ENCODE measurements at places on chromosomes 7 and 10.

DNA sequence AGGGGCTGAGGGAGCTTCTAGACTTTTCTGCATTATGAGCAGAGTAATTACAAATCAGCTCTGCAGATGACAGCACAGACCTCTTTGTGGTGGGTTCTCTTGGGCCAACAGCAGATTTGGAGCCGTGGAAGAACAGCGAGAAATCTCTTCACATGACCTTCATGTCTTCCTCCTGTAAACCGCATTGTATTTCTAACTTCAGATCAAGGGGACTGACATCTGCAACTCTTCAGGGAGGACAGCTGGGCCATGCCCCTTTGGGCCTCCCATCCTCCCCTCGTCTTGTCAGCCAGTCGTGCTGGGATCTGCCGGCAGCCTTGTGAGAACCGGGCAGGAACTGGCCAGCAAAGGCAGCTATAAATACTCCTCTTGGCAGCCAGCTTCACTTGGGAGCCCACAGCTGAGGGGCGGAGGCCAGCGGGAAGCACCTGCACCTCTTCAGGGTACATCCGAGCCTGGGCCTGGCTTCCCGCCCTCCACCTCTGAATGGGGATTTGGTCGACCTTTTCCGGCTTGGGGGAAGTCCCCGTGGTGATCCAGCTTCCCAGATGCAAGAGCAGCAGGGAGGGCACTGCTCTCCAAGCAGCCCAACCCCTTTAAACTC is 54.7 kb downstream of the STEAP1B start:
- no peaks in the 10 kb centered on the region for H3K4me1 ChIP-seq
- no peaks in the 10 kb centered on the region for H3K36me3 ChIP-seq
- H3K27me3 ChIP-seq = no peaks in the 10 kb centered on the region
- no peak for DNase-seq

- peak; percentile 82 for DNase-seq
- H3K36me3 ChIP-seq = no peaks in the 10 kb centered on the region
- peak overlapping the region; percentile 93 for H3K4me3 ChIP-seq
- no peak overlapping the region for H3K27ac ChIP-seq
- no peaks in the 10 kb centered on the region for H3K27me3 ChIP-seq
Observed at GRCh38 chr7:2843711-2844152, 376 bp downstream of the GNA12 start.

DNA sequence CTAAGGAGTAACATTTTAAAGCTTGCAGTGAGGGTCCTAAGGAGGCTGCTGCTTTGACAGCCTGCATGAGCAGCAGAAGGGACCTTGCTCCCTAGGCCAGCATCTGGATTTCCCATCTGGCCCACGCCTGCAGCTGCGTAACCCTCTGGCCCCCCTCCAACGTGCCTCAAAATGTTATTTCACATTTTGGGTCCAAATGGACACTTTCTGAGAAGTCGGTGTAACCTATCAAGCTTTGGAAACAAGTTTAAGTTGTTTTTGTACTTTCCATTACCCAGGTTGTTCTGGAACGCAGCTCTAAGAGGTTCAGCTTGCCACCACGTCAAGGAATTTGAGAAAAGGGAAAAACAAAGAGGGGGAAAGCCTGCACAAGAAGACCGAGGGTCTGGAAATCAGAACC is 338.3 kb downstream of the KCNMA1 start:
- H3K4me3 ChIP-seq = no peak overlapping the region
- H3K36me3 ChIP-seq = no peaks in the 10 kb centered on the region
- peaks cover 31% of the 10 kb centered on the region for H3K4me1 ChIP-seq
- DNase-seq = no peak
- no peaks in the 10 kb centered on the region for H3K27me3 ChIP-seq

- no peak overlapping the region for H3K4me3 ChIP-seq
- H3K27me3 ChIP-seq = no peaks in the 10 kb centered on the region
- peak; percentile 61 for DNase-seq
Observed at GRCh38 chr10:43653746-43654145, 5.1 kb upstream of the ZNF32 start.

DNA sequence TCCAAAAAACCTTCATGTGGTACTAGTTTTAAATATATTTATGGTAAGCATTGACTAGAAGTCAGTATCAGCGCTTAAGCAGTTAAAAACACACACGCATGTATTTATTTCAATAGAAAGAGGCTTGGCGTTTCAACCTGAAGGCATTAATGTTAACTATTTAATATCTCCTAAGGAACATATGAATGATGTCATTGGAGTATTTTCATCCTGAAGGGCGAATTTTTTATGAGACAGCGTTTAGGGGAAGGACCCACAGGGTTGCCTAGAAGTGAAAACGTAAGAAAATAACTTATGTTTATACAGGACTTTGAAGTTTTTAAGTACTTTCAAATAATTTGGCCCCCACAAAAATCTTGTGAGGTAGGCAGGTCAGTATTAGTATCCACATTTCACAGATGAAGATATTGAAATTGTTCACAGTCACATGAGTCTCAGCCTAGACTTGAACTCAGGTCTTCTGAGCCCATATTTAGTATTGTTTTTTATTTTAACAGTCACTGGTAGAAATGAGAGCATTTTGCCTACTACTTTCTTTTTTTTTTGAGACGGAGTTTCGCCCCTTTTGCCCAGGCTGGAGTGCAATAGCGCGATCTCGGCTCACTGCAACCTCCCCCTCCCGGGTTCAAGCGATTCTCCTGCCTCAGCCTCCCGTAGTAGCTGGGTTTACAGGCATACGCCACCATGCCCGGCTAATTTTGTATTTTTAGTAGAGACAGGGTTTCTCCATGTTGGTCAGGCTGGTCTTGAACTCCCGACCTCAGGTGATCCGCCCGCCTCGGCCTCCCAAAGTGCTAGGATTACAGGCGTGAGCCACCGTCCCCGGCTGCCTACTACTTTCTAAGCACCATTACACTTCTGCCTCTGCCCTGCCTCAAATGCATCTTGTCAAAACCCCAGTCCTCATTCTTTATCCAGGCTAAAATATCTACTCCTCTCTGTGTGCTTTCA is 1.8 kb downstream of the SLK start:
- H3K4me1 ChIP-seq = peaks cover 18% of the 10 kb centered on the region
- H3K4me3 ChIP-seq = peak overlapping the region; percentile 100
- no peaks in the 10 kb centered on the region for H3K27me3 ChIP-seq

GRCh38 chr10:1540144-1540543 is 197.2 kb downstream of the ADARB2 start:
- H3K36me3 ChIP-seq = no peaks in the 10 kb centered on the region
- H3K27ac ChIP-seq = no peak overlapping the region
- no peak overlapping the region for H3K4me3 ChIP-seq

DNA sequence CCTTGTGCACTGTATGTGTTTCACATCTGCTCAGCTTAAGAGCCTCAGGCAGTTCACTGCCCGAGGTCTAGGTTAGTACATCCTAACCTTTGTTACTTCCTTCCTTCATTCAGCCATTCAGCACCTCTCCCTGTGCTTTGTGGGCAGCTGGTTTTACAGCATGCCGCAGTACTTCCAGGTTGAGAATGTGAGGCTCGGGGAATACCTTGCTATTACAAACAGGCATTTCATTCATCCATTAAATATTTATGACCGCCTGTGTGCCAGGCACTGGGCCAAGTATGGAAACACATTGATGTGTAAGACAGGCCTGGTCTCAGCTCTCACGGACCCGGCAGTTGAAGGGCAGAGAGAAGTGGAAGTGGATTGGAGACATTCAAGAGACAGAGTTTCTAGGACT is 82.4 kb downstream of the SHH start:
- H3K36me3 ChIP-seq = 0 out of 2 replicates have a peak, but pooled peaks cover 7% of the 10 kb centered on the region
- peak; percentile 10 for DNase-seq
- no peak overlapping the region for H3K27ac ChIP-seq
